Forelimb muscle (tissue), 1 donor: ENCODE measurements at places on chromosomes 11 and 22.

DNA sequence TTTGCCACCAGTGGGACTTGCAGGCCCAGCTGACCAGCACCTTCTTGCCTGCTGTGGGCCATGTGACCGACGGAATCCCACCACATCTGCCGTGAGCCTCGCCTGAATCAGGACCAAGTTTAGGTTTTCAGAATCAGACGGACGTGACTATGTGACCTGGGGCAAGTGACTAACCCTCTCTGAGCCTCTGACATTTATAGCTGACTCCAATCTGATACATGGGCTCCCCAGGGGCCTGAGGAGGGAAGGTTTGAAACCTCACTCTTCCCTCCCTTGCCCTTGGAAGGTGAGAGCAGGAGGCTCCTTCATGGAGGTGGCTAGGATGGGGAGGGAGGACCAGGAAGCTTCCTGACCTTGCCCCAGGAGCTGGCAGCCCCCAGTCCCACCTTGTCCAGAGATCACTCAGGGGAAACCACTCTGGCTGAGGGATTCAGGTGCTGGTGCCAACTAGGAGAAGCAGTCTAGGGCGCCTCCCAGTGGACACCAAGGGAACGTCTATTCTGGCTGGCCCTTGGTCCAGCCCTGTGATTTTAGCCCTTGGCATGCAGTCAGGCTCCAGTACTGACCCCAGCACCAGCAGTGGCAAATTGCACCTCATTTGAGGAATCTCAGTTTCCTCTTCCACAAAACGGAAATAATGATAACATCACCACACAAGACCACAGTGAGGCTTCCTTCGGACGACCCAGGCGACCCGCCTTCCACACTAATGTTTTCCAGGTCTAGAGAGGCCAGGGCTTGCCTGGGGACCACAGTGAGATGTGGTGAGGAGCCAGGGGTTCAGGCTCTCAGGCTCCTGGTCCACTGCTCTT, 47.2 kb upstream of the SYT7 start:
- no peak for DNase-seq

- no peak for DNase-seq
Observed at GRCh38 chr11:12287009-12287373, 90.4 kb upstream of the PARVA start.

GRCh38 chr11:123796226-123796625, 9.9 kb downstream of the OR6M1 start:
- no peak for DNase-seq

GRCh38 chr22:49094151-49094550, 733.5 kb downstream of the BRD1 start:
- DNase-seq, result no peak

GRCh38 chr22:29121124-29121523, 48.3 kb downstream of the KREMEN1 start:
- DNase-seq, result no peak

GRCh38 chr22:26615149-26615548, 2.7 kb downstream of the CRYBB1 start:
- no peak for DNase-seq

- DNase-seq, result no peak
Observed at GRCh38 chr11:131511794-131512193, 141.4 kb downstream of the NTM start.

DNA sequence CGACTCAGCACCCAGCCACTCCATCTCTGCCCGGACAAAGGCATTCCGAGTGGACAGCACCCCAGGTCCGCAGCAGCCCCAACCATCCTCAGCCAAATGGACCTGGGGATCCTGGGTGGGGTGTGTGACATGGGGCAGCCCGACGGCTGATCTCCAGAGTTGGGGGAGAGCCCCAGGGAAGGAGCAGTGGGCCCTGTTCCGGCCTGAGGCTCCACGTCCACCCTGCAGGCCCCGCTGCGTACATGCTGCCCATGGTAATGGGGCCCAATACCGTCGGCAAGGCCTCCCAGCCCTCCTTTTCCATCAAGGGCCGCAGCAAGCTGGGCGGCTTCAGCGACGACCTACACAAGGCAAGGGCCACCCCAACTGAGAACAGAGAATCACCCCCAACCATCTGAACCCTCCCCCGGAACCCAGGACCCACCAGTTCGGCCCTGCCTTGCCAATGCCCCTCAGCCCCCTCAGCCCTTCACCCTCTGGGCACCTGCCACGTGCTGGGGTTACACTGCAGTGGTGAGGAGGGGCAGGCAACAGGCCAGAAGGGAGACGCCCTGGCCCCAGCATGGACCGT, 5.4 kb downstream of the SCGB1C1 start:
- DNase-seq, result no peak

DNA sequence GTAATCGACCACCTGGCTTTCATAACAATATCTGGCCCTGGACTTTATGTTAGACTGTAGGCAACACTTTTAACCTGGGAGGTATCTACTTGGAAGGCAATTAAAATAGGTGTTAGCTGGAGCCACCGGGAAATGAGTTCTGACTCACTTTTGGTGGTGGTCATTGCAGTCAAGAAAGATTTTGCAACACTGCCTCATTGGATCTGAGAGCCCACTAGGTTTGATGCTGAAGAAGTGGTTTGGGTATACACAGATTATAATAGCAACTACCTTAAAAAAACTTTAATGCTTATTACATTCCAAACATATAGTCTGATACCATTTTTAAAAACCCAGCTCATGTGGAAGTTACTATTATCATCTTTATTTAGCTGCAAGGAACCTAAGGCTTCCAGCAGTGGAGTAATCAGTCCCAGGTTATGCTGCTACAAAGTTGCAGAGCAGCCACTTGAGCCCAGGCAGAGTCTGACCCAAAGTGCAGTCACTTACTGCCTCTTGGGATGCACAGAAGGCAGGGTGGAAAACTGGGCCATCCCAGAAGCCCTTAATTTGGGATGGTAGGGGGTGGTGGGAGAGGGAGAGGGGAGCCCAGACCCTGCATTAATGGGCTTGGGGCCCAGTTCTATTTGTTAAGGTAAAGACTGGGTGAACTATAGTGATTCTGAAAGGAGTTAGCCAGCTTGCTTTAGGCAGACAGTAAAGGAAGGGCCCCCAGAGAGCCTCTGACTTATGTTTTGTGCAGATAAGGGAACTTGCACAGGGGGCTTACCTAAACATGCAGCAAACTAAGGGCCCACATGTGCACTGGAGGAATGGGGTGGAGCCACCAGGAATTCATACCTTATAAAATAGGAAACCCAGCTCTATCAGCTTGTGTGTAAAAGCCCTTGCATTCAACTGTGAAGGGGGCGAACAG, 149.4 kb downstream of the SNX19 start:
- no peak for DNase-seq

DNA sequence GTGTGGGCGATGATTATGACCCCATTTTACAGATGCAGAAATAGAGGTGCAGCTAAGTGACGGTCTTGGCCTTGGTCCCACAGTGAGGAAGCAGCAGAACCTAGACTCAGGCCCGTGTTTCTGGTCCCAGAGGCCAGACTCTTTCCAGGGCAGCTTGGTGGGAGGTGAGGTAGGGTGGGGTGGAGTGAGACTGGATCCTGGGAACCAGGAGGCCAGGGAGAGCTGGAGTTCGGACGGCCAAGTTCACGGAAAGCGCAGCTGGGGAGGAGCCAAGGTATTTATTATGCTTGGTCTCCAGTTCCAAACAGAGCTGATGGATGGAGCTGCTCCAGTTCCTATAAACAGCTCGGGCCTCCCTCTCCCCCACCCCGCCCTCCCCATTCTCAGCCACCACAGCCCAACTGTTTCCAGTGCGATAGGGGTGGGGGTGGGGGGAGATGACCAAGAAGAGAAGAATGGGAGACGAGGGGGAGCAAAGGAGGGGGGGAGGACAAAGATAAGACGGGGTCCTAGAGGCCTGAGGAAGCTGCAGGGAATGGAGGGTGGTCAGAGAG, 16.2 kb downstream of the LRRC32 start:
- DNase-seq, result peak; percentile 93

- no peak for DNase-seq
Observed at GRCh38 chr22:37797874-37798500, 9.7 kb upstream of the GCAT start.

DNA sequence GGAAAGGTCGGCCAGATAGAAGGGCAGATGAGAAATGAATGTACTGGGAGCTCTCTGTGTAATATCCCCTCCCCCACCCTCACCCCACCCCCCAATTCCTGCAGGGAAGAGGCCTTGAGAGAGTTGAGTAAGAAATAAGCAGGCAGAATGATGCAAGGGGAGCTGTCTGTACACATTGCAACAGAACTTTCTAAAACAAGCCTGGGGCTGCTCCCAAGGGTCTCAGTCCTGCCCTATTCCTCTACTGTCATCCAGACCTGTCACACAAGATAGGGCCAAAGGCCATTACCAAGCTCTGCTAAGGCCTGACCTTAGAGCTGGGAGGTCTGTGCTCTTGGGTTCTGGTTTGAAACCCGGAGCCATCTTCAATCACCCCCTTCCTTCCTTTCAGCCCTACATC, 5.7 kb upstream of the DGAT2 start:
- DNase-seq, result no peak

GRCh38 chr11:35678471-35678870, 15.9 kb downstream of the TRIM44 start:
- no peak for DNase-seq

DNA sequence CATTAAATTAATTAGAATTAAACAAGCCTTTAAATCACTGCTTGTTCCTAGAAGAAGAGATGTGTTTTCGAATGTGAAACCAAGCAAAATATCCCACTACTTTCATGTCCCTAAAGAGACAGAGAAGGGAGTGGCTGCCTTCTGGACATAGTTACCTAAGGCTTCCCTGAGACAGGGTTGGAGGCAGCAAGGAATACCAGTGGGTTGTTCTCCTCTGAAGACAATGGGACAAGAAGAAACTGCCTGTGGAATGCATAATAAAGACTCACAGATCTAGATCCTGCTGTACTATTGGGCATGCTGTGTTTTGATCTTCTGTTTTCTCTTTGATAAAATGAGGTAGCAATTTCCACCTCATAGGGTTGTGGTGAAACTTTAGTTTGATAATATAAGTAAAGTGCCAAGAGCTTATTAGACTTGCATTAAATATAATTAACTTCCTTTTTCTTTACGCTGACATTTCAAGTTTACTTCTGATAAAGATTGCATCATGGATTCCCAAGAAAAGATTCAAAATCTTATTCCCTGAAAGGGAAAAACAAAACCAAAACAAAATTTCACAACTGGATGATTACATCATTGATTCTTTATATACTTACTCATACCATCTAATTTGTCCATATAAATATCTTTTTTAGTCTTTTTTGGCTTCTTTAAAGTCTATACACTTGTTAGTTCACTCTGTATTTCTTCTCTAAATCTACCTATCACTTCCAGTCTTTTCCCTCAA, 621.3 kb downstream of the ETS1 start:
- DNase-seq, result no peak

GRCh38 chr22:20448630-20449029, 11.0 kb upstream of the SCARF2 start:
- DNase-seq, result no peak

GRCh38 chr11:126466236-126467045, 111.0 kb downstream of the ST3GAL4 start:
- DNase-seq, result no peak

DNA sequence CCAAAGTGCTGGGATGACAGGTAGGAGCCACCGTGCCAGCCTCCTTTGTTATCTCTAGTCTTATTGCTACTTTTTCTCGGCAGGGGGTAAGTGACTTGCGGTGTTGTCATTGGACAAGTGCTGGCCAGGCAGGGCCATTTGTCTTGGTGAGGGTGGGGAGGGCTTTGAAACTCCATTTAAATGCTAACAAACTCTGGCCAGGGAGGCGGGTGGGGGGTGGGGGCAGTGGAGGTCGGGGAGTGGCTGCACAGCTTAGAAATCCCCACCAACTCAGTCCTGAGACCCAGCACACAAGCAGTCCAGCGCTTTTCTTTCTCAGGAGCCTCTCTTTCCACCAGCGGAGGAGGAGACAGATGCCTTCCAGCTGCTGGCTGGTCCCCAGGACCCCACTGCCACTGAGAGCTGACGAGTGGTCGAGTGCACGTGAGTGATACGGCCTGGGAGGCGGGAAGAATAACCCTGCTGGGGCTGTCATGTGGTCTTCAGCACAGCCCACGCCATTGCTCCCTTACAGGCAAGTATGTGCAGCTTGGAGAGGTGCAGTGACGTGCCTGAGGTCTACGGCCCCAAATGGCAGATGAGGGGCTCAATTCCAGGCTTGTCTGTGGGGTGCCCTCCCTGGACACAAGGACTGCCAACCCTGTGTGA, 24.2 kb upstream of the OSBPL5 start:
- no peak for DNase-seq
